ENCODE measurements at places on chromosomes 5 and 9.

DNA sequence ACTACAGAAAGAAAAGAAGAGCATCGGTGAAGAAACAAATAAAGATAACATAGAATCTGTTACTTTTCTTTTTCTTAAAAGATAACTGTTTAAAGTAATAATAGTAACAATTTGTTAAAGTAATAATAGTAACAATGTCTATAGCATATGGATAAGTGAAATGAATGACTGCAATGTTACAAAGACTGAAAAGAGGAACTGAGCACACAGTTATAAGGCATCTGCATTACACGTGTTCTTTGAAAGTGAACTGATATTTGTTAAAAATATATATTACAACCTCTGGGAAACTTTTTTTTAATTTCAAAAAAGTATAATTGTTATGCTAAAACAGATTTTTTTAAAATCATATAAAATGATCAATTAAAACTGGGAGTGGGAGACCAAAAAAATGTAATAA, 88.4 kb upstream of the FST start:
- no peak for DNase-seq

GRCh38 chr9:98178874-98179850, 13.3 kb downstream of the CORO2A start:
- no peak for DNase-seq

- no peak for DNase-seq
Observed at GRCh38 chr5:88258636-88259035, 10.0 kb downstream of the TMEM161B start.

GRCh38 chr5:107814183-107814827, 143.6 kb upstream of the EFNA5 start:
- no peak for DNase-seq

- DNase-seq: no peak
Observed at GRCh38 chr5:75189353-75189752, 47.3 kb downstream of the ANKRD31 start.

GRCh38 chr9:26880262-26880661, 12.3 kb downstream of the CAAP1 start:
- no peak for DNase-seq

GRCh38 chr5:110439296-110439695, 287.2 kb downstream of the TMEM232 start:
- DNase-seq: no peak

All from kidney capillary endothelial cell (primary cell).